Stimulated activated CD8-positive, alpha-beta memory T cell treated with anti-CD3 and anti-CD28 coated beads, Interleukin-15, amount 100 ng/mL, for 48 hours (primary cell): ENCODE measurements at places on chromosomes 13 and 19.

DNA sequence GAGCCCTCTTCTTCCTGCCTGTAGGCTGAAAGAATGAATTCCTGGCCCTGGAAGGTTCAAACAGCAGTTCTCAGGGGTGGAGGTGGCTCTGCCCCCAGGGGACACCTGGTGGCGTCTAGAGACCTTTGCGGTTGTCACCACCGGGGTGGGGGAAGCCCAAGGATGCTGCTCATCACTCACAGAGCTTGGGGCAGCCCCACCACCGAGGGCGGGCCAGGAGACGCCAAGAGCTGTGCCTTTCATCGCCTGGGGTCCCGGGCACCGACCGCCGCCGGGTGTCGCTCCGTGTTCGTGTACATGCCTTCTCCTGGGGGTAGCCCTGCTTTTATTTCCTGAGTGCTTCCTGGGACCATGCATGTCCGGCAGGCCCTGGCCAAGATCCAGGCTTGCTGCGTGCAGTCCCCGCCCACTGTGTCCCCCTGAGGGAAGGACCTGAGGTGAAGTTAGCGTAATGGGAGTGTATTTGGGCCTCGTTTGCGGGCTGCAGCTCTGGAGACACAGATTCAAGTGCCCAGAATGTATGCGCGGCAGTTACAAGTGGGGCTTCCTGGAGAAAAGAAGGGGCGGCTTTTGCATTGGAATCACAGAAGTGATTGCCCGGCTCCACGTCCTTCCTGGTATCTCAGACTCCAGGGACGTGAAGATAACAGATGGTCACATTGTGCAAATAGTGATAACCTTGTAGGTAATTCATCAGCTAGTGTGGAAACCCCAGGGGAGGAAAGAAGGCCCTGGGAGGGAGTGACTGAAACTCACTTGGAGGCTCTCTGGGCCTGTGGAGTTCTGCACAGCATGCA lies 7.8 kb downstream of the DOT1L start:
- DNase-seq, result peak; percentile 86

DNA sequence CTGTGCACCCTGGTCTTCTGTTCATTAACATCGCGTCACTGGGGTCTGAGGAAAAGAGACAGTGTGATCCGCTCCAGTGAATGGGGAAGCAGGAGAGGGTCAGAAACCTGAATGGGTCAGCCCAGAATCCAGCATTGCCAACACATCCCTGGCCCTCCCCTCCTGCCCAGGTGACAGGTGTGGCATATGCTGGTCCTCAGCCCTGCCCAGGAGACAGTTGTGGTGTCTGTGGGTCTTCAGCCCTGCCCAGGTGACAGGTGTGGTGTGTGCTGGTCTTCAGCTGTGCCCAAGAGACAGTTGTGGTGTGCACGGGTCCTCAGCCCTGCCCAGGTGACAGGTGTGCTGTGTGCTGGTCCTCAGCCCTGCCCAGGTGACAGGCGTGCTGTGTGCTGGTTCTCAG lies 8.0 kb downstream of the TFDP1 start:
- DNase-seq, result no peak

GRCh38 chr13:46113596-46113995 lies 8.8 kb upstream of the CPB2 start:
- DNase-seq, result no peak

- peak; percentile 36 for DNase-seq
Observed at GRCh38 chr19:2636897-2637683, 65.4 kb downstream of the GNG7 start.

DNA sequence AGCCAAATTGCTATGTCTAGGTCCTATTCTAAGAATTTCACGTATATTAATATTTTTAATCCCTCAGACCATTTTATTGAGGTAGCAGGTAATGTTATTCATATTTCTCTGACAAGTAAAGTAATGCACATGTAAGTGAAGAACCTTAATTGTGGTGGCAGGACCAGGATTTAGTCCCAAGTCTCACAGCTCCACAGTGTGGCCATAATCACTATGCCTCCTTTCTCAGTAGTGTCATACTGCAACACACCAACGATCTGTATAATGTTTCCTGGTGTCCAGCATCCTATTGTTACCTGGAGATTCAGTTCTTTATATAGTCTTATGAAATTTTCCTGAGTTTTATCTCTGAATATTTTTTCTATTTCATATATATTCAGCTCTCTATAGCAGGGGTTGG lies 340.3 kb downstream of the OLFM4 start:
- no peak for DNase-seq

DNA sequence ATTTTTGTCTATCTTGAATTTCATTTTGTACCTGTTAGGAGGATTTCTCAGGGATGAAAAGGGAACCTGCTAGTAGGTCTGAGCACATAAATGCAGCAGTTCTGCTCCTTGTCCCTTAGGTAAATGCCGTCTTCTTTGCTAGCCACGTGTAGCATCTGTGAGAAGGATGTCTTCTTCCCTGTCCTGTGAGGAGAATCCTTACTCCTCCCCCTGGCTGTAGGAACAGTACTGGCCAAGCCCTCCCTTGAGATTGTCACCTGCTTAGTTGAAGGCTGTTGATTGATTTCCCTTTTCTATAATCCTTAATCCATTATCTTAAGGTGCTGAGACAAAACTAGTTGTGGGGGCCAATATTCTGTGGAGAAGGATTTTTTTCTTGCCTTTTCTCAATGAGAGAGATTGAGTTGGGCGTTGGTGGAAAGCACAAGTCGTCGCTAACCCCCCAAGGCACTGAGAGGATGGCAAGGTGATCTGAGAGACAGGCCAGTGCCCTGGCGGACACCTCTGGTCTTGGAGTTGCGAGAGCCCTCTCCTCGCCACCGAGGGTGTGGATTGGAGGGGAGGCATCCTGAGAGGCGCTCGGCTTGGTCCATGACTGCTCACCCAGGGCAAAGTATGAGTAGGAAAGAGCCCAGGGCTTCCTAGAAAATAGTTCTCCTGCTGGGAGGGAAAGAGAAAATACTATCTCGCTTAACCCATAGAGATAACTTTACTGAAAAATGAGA lies 216.7 kb downstream of the ATP8A2 start:
- DNase-seq, result no peak

DNA sequence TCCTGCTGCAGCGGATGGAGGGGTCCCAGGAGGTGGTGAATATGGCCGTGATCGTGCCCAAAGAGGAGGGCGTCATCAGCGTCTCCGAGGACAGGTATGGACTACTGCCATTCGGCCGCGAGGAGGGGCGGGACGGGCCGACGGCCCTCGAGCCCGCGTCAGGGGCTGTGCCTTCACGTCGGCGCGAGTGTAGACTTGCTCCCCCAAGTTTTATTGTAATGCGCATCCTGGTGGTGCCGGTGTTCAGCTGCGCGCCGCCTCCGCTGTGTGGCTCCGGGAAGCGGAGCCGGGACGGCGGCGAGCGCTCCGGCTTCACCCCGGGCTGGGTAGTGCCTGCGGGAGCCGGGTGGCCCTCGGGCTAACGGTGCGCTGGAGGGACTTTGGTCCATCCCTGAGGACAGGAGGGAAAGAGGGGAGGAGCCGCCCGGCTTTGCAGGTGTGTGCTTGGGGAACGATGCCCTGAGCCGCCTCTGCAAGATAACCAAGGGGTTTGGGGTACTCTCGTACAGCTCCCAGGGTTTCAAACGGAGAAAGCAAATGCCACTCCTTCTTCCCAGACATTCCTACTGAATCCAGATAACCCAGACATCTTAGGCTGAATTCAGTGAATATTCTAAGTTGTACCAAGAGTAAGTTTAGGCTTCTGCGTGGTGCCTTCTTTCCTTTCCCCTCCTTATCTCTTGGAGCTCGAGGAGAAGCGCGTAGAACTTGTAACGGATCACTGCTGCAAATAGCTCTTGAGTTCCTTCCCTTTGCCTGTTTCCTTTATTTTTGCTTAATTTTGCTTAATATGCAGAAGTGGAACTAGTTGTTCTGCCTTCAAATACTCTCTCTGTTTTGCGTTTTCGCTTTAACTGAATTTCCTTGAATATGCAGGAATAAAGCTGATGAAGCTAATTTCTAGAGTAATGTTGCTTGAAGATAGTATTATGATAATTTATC lies 740 bp downstream of the WDFY2 start:
- peak; percentile 61 for DNase-seq

GRCh38 chr19:18179957-18180356 lies 6.3 kb downstream of the IFI30 start:
- no peak for DNase-seq

DNA sequence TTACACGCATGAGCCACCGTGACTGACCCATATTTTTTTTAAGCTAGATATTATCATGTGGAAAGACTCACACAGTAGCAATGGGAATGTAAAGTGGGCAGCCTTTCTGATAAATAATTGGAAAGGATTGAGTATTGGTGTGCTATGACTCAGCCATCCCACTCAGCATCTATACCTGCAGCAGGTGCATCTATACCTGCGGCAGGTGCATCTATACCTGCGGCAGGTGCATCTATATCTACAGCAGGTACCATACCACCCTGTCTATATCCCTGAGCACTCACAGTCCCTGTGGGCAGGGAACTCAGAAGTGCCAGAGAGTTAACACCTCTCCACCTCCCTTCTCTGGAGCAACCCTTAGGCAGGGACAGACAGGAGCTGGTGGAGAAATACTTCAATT lies 5.2 kb upstream of the LRRC8E start:
- DNase-seq, result no peak

- no peak for DNase-seq
Observed at GRCh38 chr13:100811928-100812327, 137.3 kb upstream of the TMTC4 start.

GRCh38 chr19:19562665-19563347 lies 24.7 kb downstream of the CILP2 start:
- no peak for DNase-seq

DNA sequence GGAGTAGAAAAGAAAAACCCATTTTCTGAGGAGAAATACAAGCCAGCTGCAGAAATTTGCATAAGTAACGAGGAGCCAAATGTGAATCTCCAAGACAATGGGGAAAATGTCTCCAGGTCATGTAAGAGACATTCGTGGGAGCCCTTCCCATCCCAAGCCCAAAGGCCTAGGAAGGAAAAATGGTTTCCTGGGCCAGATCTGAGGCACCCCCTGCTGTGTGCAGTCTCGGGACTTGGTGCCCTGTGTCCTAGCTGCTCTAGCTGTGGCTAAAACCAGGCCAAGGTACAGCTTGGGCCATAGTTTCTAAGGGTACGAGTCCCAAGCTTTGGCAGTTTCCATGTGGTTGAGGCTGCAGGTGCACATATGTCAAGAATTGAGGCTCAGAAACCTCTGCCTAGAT lies 444.9 kb downstream of the PCDH20 start:
- no peak for DNase-seq

GRCh38 chr19:47768604-47769003 lies 9.9 kb upstream of the SELENOW start:
- no peak for DNase-seq

GRCh38 chr13:63175536-63175935 lies 1759.9 kb upstream of the PCDH20 start:
- no peak for DNase-seq

- no peak for DNase-seq
Observed at GRCh38 chr13:60893801-60894200, 496.8 kb downstream of the TDRD3 start.

DNA sequence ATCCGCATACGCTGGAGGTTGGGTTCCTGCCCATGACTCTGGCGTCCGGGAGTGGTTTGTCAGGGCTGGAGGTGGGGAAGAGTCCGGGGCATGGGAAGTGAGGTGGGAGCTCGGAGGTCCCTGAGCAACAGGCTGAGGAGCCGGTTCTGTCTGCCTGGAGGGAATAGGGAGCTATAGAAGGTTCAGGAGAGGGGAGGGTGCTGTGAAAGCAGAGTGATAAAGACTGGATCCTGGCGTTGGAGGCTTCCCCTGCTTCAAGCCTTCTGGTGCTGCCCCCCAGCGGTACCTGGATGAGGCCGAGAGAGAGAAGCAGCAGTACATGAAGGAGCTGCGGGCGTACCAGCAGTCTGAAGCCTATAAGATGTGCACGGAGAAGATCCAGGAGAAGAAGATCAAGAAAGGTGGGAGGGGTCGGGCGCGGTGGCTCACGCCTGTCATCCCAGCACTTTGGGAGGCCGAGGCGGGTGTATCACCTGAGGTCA lies 2.6 kb downstream of the HMG20B start:
- no peak for DNase-seq

GRCh38 chr19:27776020-27776419 lies 1436.9 kb downstream of the UQCRFS1 start:
- DNase-seq, result no peak

DNA sequence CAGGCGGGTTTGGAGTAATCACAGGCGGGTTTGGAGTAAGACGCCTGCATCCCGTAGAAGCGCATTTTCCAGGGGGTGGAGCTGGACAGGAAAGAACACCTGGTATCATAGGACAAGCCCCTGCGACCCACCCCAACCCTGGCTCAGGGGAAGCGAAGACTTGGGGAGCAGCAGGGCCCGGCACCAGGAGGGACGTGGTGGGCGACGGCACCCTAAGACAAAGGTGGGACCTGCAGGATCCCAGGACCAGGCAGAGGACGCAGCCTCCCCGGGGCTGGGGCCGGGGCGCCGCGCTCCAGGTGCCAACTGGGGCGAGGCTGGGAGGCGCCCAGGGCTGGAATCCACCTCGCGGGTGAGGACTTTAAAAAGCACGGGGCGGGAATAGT lies 520 bp downstream of the ZNF600 start:
- DNase-seq, result no peak

GRCh38 chr13:30415430-30416030 lies 6.8 kb upstream of the UBE2L5 start:
- no peak for DNase-seq

- no peak for DNase-seq
Observed at GRCh38 chr19:51295382-51296126, 15.9 kb upstream of the IGLON5 start.

- no peak for DNase-seq
Observed at GRCh38 chr19:19613506-19613905, 5.0 kb downstream of the PBX4 start.

GRCh38 chr19:40611096-40611495 lies 9.9 kb downstream of the LTBP4 start:
- DNase-seq, result no peak

GRCh38 chr13:94419925-94420305 lies 59.6 kb downstream of the DCT start:
- DNase-seq, result no peak

DNA sequence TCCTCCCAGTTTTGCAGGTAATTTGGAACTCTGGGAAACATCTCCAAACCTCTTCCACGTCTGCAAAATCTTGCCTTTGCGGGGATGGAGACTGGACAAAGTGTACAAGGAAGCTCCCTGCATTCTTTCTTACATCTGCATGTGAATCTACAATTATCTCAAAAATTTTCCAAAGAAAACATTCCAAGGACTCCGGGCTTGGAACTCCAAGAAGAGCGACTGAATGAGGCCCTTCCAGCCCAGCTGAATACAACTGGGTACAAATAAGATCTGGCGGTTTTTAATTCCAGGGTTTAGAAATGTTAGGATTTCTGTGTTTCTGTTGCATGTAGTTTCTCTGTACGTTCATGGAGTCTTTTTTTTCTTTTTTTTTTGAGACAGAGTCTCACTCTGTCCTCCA lies 28.5 kb downstream of the EXOC3L2 start:
- no peak for DNase-seq
